ENCODE measurements at places on chromosomes 7 and 10. TPM values are rescaled to one million over a fixed set of nuclear protein-coding genes. Genes with fewer than 3 reads are reported as not detected.

Gene OR6B1
- total RNA-seq, result not detected

Gene NPFFR1
- total RNA-seq, result not detected

Gene H2BK1
- not detected for total RNA-seq

Gene TMEM178B
- total RNA-seq, result 0.95 TPM

Gene C10orf67
- total RNA-seq, result 0.18 TPM

Gene FXYD4
- total RNA-seq, result not detected

Gene MAP3K8
- total RNA-seq, result 20.6 TPM

Gene TEX47
- not detected for total RNA-seq

DNA sequence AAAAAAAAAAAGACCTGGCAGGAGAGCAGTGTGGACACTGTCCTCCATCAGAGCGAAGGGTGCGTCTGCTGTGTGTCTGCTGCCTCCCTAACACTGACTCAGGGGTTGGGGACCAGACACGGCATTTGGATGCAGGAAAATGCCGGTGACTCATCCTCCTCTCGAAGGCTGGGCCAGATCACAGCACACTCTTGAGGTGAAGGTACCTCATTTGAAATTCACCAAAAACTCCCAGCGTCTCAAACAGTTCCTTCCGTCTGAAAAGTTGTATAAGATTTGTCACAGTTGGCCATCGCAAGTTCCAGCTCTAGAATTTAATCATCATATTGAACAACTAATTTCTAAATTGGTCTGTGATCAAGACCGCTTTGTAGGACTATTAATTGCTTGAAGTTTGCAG, 118.1 kb upstream of the LYZL2 start:
- no peak for DNase-seq
- no peak overlapping the region for H3K4me3 ChIP-seq
- H3K27me3 ChIP-seq, result no peaks in the 10 kb centered on the region
- no peaks in the 10 kb centered on the region for H3K36me3 ChIP-seq

DNA sequence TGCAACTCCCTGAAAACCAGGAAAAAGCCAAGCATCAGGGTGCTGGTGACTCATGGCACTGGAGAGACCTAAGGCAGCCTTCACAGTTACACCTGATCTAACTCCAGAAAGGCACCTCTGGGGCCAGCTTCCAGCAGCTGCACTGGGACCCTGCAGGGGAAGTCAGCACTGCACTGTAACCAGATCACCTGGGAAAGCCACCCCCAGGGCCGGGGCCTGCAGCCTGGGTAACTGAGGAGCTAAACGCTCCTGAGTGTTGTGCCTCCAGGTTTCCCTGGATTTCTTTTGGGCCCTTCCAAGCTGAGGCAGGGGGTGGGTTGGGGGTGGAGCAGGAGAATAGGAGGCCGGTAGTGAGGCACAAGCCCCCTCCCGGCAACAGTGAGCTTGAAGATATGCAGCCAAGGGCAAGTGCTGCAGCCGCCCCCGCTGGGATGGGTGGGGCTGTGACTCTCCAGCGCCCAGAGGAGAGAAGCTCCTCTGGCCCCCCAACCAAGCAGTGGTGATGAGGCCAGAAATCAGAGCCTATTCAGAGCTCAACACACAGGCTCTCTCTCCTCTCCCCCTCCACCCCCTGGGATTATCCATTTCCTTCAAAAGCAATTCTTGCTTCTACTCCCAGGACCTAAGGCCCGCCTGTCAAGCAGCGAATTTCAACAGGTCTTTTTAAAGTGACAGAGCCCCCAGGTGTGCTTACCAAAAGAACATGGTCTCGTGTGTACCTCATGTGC, 2.6 kb downstream of the CXCL12 start:
- peaks cover 7% of the 10 kb centered on the region for H3K27me3 ChIP-seq
- peak overlapping the region; percentile 67 for H3K4me3 ChIP-seq
- H3K27ac ChIP-seq, result no peak overlapping the region
- peaks cover 14% of the 10 kb centered on the region for H3K36me3 ChIP-seq

GRCh38 chr7:28840592-28840995, 117.5 kb downstream of the TRIL start:
- no peak overlapping the region for H3K27ac ChIP-seq
- H3K27me3 ChIP-seq, result no peaks in the 10 kb centered on the region
- H3K4me3 ChIP-seq, result no peak overlapping the region
- H3K4me1 ChIP-seq, result no peaks in the 10 kb centered on the region
- no peak for DNase-seq

GRCh38 chr7:157211690-157212089, 73.0 kb downstream of the UBE3C start:
- H3K27me3 ChIP-seq, result no peaks in the 10 kb centered on the region
- H3K36me3 ChIP-seq, result no peaks in the 10 kb centered on the region
- H3K4me3 ChIP-seq, result no peak overlapping the region
- H3K27ac ChIP-seq, result no peak overlapping the region

GRCh38 chr7:52525772-52526341, 509.6 kb upstream of the POM121L12 start:
- no peak for DNase-seq
- H3K4me3 ChIP-seq, result no peak overlapping the region
- no peak overlapping the region for H3K27ac ChIP-seq
- no peaks in the 10 kb centered on the region for H3K36me3 ChIP-seq

DNA sequence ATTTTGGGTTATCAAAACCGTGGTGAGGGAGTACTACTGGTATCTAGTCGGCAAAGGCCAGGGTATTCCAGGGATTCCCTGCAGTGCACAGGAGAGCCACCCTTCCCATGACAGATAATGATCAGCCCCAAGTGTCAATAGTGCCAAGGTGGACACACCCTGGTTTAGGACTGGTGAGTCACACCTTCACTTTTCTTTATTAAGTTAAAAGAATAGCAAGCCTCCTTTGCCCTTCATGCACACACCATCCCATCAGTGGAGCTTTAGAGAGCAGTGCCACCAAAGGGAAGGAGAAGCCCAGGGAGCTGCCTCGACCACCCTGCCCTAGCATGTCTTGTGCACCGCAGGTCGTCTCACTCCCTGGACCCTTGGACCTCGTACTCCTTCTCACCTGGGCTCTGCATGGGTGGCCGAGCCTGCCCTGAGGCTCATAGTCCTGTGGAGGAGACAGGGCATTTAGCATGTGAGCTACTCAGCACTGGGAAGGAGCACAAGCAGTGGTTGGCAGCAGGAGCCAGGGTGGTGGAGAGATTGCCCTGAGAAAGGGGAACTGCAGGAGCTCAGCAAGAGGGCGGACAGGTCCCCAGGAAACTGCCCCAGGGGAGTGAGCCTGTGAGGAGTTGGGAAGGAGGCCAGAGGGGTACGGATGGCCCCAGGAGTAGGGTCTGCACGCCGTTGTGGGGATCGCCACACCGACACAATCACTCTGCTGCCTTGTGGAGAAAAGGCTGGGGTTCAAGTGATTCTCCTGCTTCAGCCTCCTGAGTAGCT, 17.4 kb downstream of the UBE2D4 start:
- H3K27ac ChIP-seq, result no peak overlapping the region
- peaks cover 30% of the 10 kb centered on the region for H3K36me3 ChIP-seq
- H3K4me3 ChIP-seq, result no peak overlapping the region
- no peak for DNase-seq
- no peaks in the 10 kb centered on the region for H3K27me3 ChIP-seq
- H3K4me1 ChIP-seq, result peaks cover 12% of the 10 kb centered on the region

GRCh38 chr10:63767138-63767801, 246.1 kb downstream of the REEP3 start:
- DNase-seq, result no peak
- no peak overlapping the region for H3K4me3 ChIP-seq
- no peaks in the 10 kb centered on the region for H3K4me1 ChIP-seq
- no peaks in the 10 kb centered on the region for H3K27me3 ChIP-seq

DNA sequence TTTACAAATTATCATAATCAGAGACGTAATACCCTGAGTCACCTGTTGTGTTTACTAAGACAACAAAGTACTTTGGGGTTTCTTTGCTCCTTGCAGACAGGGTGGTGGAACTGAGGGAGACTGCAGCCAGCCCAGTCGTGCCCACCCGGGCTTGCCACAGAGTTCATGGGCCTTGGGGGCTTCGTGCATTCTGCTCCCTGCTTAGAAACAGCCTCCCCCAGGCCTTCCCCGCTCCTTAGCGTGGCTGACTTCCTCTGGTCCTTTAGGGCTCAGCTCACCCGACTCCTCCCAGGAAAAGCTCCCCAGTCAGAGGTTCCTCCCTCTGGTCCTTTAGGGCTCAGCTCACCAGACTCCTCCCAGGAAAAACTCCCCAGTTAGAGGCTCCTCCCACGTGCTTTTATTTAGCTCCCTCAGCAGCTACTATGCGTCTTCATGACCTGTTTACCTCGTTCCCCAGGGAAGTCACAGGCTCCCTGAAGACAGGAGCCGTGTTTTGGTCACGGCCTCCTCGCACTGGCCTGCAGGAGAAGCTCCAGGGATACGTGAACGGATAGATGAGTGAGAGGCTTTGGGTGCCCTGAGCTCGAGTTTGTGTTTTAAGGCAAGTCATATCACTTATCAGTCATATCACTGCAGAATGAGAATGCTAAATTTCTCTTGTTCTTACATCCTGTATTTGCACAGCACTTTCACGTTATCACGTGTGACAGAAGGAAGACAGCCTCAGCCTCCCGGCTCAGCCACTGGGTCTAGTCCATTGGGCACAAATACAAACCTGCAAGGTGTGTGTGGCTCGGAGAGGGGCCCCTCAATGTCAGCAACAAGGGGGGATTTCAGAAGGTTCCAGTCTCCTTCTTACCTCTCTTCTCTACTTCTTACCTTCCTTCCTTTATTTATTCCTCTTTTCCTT, 52.7 kb upstream of the VIPR2 start:
- H3K4me1 ChIP-seq, result no peaks in the 10 kb centered on the region
- DNase-seq, result no peak
- no peaks in the 10 kb centered on the region for H3K27me3 ChIP-seq
- no peak overlapping the region for H3K27ac ChIP-seq
- H3K36me3 ChIP-seq, result no peaks in the 10 kb centered on the region

DNA sequence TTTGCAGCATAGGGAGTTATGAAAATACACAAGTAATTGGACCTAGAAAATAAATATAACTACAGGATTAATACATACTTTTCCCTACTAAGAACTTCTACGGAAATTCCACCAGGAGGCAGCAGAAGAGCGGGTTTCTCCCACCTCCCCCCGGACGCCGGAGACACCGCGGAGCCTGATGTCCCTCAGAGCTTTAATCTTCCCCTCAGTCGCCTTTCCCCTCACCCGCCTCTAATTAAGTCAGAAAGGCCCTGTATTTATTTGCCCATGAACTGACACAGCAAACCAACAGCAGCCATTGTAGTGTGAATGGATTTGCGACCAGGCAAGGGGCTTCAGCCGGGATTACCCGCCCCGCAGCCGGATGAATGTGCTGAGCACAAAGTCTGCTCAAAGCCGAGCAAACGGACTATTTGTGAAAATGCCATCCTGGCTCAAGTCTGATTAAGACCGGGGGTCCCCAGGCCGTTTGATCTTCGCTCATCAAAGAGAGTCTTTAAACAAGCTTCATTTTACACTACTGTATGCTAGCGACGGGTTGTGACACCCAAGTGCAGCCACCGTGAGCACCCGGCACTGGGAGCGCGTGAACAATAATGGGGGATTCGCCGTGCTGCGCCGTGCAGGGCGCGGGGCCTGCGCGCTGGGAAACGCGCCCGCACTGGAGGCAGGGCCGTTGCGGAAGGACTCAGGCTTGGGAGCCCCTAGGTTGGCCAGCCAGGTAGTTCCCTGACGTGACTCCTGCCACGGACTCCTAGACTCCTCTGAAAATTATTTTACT, 5.6 kb upstream of the DKK1 start:
- DNase-seq, result no peak
- H3K36me3 ChIP-seq, result no peaks in the 10 kb centered on the region
- H3K4me3 ChIP-seq, result peak overlapping the region; percentile 38
- H3K4me1 ChIP-seq, result peaks cover 5% of the 10 kb centered on the region

- no peaks in the 10 kb centered on the region for H3K4me1 ChIP-seq
- H3K4me3 ChIP-seq, result no peak overlapping the region
- no peaks in the 10 kb centered on the region for H3K36me3 ChIP-seq
- no peak overlapping the region for H3K27ac ChIP-seq
These were observed 181.3 kb downstream of the SDK1 start for GRCh38 chr7:3482147-3482921.

DNA sequence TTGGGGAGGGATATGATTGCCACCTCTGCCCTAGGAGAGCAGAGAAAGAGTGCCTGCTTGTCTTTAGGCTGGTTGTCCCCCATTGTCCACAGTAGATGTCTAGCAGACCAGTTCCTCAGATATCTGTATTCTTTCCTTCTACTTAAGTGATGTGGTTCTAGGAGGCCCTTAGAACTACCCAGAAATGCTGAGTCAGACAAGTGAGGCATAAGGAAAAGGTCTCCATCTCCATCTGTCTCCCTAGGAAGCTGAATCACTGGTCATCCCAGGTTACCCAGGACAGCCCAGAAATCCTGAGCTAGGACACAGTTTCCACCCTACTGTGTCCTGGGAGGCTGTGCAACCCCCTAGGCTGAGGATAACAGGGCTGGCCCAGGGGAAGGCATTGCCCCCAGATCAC, 93.4 kb upstream of the INHBA start:
- no peak for DNase-seq
- no peaks in the 10 kb centered on the region for H3K4me1 ChIP-seq
- H3K4me3 ChIP-seq, result no peak overlapping the region
- H3K27me3 ChIP-seq, result no peaks in the 10 kb centered on the region
- no peaks in the 10 kb centered on the region for H3K36me3 ChIP-seq

- no peak for DNase-seq
- no peak overlapping the region for H3K4me3 ChIP-seq
- no peak overlapping the region for H3K27ac ChIP-seq
- H3K4me1 ChIP-seq, result peaks cover 4% of the 10 kb centered on the region
- no peaks in the 10 kb centered on the region for H3K36me3 ChIP-seq
These were observed 30.8 kb downstream of the PRLHR start for GRCh38 chr10:118564652-118565051.

DNA sequence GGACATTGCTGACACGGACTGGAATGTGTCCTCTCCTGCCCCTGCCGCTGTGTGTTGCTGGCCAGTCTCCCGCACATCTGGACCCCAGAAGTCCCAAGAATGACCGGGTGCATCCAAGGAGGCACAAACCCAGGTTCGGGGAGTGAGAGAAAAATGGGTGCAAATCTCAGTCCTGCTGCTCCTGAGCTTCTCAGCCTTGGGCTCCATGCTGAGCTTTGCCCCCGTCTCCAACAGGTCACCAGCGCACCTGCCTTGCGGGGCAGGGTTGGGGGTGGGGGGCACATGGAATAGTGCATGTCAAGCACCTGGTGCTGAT, 6.0 kb upstream of the NANOS1 start:
- H3K27me3 ChIP-seq, result no peaks in the 10 kb centered on the region
- peaks cover 21% of the 10 kb centered on the region for H3K4me1 ChIP-seq
- no peak overlapping the region for H3K4me3 ChIP-seq
- DNase-seq, result no peak
- no peak overlapping the region for H3K27ac ChIP-seq
- no peaks in the 10 kb centered on the region for H3K36me3 ChIP-seq

DNA sequence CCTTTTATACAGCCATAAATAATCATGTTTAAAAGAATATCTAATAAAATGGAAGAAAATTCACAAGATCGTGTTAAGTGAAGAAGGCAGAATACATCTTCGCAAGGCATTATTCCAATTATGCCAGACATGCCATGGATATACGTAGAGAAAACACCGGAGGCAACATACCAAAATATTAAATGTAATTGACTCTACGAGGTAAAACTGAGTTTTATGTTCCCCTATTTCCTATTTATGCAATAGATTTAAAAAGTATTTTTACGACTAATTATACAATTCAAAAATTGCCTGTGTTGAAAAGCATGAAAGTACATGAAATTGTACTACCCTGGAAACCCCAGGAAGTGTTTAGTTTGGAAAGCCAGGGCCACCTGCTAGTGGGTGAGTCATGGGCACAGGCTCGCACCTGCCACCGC, 936 bp upstream of the REPIN1 start:
- H3K27me3 ChIP-seq, result no peaks in the 10 kb centered on the region
- H3K4me3 ChIP-seq, result peak overlapping the region; percentile 93
- DNase-seq, result no peak
- peaks cover 26% of the 10 kb centered on the region for H3K4me1 ChIP-seq
- H3K27ac ChIP-seq, result peak overlapping the region; percentile 93

- H3K27ac ChIP-seq, result no peak overlapping the region
- H3K36me3 ChIP-seq, result no peaks in the 10 kb centered on the region
- DNase-seq, result no peak
- H3K4me1 ChIP-seq, result peaks cover 4% of the 10 kb centered on the region
These were observed 28.2 kb downstream of the MTERF1 start for GRCh38 chr7:91852263-91852741.
